ENCODE measurements at places on chromosomes 1 and 21.

DNA sequence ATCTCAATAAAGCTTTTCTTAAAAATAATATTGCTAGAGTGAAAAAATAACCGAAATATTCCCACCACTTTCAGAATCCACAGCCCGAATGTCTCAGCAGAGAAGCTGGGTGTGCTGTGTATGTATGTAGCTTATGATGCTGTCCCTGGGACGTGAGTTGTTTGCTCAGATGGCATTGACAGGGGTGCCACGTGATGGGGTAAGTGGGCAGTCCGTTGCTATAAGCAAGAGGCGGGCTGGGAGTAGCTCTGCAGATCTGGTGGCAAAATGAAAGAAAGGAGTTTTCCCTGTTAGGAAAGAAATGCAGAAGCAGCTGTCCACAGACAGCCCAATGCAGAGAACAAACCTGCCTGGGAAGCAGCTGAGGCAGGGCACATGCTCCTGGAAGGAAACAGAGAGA is 3.8 kb upstream of the FAM20B start:
- no peak for DNase-seq

GRCh38 chr21:14753466-14754258 is 207.5 kb upstream of the SAMSN1 start:
- no peak for DNase-seq

GRCh38 chr1:153677718-153678518 is 570 bp upstream of the NPR1 start:
- peak; percentile 63 for DNase-seq

- DNase-seq, result no peak
Measured at GRCh38 chr1:107342316-107342715, 201.5 kb downstream of the NTNG1 start.

DNA sequence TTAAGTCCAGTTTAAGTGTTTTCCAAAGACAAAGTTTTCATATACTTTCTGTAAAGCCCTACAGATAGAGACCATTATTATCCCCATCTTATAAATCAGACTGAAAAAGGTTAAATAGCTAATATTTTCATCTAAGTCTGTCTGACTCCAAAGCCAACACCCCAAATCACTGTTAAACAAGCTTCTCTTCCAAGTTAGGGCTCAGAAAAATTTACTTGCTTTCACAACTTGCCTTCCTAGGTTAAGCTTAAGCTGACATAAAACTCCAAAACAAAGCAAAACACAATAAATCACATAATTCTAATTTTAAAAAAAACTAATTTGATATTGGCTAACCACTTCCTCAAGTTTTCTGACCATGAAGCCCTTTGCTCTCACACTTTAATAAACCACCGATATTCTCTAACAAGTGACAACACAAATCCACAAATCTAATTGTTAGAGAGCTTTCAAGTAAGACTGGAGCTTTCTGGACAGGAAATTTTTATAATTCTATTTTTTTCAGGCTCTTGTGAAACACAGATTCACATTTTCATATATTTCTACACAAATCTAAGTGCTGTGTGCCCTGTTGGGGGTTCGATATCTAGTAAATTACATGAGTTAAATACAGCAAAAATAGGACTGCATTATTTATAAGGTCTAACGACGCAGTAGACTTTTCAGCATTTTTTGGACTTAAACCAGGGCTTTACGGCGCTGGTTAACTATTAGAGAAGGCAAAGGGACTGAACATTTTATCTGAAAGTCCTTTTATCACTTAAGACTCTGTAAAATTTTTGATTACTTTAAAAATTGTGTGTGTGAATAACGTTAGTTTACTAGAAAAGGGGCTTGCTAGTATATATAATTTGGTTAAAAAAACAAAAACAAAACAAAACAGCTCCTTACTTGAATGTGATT is 2.1 kb downstream of the GNG12 start:
- peak; percentile 41 for DNase-seq

DNA sequence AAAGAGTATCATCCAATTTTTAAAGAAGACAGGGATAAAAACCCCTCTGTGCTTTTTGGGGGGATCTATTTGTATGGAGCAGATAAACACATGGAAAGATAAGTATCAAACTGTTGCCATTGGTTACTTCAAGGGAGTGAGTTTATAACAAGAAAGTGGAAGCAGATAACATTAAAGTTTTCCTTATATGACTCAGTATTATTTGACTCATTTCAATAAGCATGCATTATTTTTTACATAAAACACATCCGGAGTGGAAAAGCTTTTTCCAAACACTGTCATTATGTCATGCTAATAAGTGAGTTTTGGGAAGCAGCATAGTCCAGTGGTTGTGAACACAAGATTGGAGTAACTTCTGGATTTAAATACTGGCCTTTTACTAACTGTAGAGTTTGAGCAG is 452.2 kb downstream of the LTN1 start:
- DNase-seq, result peak; percentile 84

DNA sequence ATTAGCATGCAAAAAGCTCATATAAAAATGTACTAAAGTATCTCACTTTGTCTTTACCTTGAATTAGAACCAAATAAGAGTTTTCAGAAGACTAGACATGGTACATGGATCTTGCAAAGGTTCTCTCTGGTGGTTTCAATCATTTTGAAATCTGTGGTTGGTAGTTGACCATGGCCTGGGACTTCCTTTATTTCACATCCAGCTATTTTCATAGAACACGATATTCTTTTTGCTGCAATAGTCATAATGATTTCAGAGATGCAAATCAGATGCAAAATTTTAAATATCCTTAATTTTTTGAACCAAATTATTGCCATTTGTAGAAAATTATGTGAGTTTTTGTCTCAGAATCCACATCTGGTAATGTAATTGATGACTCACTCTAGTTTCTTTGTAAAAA is 375.1 kb upstream of the ZP4 start:
- DNase-seq, result no peak

DNA sequence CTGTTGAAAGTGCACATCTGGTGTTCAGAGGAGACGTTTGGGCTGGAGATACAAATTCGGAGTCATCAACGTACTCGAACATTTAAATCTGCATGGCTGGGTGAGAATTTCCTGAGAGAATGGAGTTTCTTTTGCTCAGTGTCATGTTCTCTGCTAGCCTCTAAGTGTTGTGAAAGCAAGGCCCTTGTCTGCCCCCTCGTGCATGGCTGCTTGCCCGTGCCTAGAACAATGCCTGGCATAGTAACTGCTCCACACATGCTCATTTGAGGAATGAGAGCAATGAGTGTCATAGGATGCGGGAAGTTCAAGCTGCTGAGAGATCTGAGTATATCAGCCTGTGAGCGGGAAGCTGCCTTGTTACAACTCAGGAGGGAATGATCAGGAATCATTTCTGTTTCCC is 171.1 kb upstream of the CSF3R start:
- DNase-seq, result peak; percentile 63

DNA sequence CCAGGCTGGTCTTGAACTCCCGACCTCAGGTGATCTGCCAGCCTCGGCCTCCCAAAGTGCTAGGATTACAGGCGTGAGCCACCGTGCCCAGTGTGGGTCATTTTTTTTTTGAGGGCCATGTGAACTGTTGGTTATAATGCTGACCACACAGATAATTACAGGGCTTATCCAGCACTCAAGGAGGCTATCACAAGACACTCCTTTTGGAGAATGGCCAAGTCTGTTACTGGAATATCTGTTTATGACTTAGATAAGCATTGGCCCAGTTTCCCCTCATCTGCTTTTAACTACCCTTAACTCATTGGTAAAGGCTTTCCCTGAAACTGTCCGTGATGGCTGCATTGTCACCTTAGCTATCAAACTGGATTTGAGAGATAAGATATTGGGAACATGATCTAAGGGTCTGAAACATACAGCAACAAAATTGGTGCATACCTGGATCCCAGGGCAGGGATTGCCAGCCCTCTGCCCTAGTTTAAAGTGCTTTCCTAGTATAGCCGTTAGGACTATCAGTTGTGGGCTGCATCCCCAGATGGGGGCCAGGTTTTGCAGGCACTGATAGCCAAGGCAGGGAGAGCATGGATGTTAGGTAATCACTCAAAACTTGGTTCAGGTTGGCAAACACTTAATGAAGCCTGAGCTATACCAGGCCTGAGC is 15.6 kb downstream of the SZT2 start:
- peak; percentile 50 for DNase-seq

DNA sequence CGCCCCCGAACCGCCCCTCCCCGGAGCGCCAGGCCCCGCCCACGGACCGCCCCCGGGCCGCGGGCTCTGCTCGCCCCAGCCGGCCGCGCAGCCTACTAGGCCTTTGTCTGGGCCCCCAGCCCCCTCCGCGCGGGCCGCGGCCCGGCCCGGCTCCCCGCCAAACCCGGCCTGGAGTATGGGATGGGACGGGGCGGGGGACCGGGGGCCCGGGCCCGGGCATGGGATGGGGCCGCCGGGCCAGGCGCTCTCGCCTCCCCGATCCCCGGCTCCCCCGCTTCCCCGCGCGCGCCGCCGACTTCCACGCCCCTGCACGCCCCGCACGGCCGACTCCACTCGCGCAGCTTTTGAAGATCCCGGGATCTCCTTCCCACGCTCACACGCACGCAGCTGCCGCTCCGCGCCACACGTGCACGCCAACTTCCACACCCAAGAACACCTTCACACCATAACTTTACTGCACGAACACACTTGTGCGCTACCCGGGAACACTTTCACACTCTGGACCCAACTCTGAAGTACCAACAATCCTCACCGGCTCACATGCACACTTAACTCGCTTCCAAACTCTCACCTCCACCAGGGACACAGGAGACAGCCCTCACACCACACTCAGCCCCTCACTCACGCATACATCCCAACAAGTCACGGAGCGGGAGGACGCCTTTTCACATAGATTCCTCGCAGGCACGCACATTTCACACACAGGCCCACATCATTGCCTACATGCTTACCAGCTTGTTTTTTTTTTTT is 437 bp upstream of the HSPG2 start:
- DNase-seq, result peak; percentile 75

DNA sequence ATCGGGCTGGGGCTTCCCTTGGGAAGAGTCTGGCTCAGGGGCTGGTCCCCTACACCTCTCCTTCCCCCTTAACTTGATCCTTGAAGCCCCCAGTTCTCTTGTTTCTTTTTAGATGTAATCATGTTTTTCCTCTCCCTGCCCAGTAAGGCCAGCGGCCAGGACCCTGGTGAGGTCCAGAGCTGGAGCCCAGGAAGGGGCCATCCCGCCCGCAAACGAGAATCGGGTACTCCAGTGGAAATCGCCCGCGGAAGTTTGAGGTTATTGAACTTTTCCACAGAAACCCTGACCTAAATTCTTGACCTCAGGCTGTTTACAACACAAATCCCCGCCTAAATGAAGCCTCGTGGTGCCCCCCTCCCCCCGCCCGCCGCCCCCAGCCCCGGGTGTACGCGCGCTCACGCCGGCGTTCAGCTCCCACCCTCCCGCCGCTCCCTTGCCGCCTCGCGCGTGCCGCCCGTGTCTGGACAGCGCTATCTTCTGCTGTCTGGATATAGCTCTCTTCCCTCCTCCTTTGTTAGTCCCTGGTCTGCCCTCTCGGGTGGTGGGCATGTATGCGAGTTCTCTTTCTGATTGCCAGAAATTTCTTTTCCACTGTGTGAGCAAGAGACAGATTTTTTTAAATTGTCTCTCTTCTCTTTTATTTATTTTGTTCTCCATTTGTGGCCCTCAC is 165.9 kb upstream of the CACNA1E start:
- no peak for DNase-seq

DNA sequence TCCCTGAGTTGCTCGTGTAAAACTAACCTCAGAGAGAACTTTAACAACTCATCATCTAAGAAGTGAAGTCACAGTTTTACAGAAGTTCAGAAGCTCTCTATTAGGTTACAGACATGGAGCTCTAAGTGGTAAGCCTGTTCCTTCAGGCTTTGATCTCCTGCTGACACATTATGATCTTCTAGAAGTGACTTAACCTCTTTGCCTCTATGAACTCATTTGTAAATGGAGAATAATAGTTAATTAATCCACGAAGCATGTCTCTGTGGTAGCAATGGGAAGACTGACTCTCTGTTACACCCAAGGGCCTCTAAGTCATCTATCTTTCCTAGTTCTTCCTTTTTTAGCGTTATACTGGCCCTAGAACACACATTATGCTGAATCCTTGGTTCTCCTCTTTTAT is 157.9 kb upstream of the NRIP1 start:
- peak; percentile 29 for DNase-seq

DNA sequence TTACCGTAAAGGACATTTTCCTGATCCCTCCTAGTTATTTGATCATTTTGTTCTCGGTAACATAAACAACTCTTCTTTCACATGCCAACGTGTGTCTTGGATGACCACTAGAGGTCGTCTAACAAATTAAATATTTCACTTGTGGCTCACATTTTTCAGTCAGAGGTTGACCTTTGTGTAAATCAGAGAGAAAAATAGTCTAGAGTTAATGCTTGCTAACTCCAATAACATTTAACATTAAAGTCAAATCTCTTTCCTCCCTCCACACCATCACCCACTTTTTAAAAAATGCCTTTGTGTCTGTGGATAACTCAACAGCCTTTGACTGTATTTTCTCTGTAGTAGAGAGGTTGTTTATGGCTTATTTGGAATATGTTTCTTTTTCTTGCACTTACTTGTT is 220.5 kb upstream of the B3GALT2 start:
- DNase-seq, result peak; percentile 76

DNA sequence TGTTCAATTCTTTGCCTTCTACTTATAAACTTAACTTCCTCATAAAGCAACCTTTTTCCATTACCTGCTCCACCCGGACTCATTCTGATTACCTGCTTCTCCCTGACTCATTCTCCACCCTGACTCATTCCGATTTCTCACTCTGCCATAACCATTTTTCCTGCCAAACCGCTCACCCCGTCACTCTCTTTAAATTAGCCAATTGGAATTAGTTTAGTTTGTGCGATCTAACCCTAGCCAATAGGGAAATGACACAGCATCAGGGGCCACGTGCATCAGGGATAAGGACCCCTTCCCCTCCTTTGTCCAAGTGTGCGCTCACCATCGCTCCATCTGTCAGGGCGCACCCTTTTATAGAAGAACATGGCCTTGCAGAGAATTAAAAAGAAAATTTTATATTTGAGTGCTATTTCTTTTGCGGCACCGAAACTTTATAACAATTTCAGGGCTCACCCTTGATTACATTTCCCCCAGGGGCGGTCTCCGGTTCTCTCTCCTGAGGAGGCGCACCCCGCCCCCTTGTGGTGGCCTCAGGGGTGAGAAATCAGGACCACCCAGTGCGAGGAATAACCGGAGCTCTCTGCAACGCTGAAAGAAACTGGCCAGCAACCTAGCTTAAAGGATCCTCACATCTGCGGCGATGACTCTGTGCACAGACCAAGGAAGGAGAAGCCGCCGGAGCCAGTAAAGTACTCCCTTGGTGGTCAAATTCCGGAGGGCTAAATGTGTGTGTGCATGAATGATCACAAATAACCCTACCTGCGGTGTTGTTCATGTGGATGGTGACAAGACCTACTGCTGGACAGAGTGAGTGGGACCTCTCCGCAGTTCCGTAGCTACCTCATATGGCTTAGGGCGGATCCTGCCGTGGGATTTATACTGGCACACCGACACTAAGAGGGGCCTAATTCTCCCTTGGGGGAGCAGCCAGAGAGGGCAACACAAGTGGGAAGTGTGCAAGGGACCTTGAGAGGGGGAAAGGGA is 30.3 kb upstream of the CBR3 start:
- peak; percentile 46 for DNase-seq

- DNase-seq, result peak; percentile 28
Measured at GRCh38 chr1:109170035-109170764, 43.5 kb upstream of the SARS1 start.

- DNase-seq, result no peak
Measured at GRCh38 chr1:191585095-191585494, 573.2 kb upstream of the RGS18 start.

- DNase-seq, result no peak
Measured at GRCh38 chr21:40556442-40556968, 290.5 kb downstream of the DSCAM start.
